Activated CD4-positive, alpha-beta T cell treated with anti-CD3 and anti-CD28 coated beads, Interleukin-2, Interleukin-4, amounts not matched to agents 100 ng/mL and 50 ng/mL, durations not matched to agents 16 hours and 8 hours (primary cell): ENCODE measurements at places on chromosomes 5 and 9.
A peak's percentile ranks its signal among the peaks of the same experiment; 100 is the strongest.

DNA sequence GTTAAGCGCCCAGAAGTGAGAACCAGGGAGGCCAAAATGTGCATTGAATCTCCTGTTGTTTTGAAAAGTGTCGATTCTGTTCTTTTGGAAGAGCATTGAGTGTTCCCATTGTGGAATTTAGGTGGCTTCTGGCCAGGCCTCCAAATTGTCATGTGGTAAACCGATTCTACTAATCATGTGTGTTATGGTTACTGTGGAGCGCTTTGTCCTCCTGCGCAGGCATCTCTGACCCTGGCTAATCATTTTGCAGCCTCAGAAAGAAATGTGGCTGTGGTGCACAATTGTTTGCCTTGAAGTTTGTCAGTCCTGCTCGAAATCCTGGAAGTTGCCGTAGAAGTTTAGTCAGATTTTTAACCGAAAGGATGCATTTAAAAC is 121.3 kb downstream of the RASGRF2 start:
- DNase-seq, result no peak

DNA sequence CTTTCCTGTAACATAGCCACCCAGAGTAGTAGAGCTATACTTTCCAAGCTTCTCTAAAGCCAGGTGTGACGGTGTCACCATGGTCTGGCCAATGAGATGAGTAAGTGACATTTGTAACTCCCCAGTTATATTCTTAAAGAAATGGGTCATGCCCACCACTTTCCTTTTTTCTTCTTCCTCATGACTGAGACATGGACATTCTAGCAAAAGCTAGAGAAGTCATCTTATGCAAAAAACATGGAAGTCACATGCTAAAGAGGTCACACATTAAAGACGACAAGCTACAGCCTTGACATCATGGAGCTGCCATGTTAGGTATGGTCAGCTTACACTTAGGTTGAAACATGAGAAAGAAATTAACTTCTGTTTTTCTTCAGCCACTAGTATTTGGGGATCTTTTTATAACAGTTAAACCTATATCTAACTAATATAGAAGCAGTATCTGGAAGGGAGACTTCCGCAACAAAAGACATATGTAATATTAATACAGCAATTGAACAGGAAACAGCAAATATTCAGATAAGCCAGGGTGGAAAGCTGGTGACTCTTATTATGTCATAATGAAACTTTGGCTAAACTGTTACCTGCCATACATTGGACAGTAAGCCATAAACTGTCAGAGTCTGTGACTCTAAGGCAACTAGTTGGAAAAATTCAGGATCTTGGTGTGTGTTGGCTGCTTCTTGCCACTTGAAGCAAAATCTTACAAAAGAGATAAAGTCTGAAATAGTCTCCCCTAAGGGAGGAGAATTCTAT is 54.7 kb upstream of the SNX2 start:
- DNase-seq, result no peak

GRCh38 chr9:112166176-112167140 is 8.6 kb downstream of the SUSD1 start:
- no peak for DNase-seq

GRCh38 chr5:53161876-53162275 is 52.3 kb upstream of the MOCS2 start:
- DNase-seq, result no peak

- DNase-seq, result no peak
Observed at GRCh38 chr9:8652255-8652654, 852.7 kb upstream of the DMAC1 start.

DNA sequence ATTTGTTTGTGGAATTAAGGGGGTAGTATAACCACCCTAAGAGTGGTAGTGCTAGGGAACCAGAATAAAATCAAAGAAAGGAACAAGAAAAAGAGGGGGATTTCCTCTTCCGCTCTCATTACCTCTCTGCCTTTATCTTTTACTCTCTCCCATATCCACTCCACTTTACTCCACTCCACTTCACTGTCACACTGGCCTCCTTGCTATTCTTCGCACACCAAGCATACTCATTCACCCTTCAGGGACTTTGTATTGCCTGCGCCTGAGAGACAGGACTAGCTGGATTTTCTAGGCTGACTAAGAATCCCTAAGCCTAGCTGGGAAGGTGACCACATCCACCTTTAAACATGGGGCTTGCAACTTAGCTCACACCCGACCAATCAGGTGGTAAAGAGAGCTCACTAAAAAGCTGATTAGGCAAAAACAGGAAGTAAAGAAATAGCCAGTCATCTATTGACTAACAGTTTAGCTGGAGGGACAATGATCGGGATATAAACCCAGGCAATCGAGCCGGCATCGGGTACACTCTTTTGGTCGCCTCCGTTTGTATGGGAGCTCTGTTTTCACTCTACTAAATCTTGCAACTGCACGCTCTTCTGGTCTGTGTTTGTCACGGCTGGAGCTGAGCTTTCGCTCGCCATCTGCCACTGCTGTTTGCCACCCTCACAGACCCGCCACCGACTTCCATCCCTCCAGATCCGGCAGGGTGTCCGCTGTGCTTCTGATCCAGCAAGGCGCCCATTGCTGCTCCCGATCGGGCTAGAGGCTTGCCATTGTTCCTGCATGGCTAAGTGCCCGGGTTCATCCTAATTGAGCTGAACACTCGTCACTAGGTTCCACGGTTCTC is 121.8 kb downstream of the FAM170A start:
- no peak for DNase-seq

DNA sequence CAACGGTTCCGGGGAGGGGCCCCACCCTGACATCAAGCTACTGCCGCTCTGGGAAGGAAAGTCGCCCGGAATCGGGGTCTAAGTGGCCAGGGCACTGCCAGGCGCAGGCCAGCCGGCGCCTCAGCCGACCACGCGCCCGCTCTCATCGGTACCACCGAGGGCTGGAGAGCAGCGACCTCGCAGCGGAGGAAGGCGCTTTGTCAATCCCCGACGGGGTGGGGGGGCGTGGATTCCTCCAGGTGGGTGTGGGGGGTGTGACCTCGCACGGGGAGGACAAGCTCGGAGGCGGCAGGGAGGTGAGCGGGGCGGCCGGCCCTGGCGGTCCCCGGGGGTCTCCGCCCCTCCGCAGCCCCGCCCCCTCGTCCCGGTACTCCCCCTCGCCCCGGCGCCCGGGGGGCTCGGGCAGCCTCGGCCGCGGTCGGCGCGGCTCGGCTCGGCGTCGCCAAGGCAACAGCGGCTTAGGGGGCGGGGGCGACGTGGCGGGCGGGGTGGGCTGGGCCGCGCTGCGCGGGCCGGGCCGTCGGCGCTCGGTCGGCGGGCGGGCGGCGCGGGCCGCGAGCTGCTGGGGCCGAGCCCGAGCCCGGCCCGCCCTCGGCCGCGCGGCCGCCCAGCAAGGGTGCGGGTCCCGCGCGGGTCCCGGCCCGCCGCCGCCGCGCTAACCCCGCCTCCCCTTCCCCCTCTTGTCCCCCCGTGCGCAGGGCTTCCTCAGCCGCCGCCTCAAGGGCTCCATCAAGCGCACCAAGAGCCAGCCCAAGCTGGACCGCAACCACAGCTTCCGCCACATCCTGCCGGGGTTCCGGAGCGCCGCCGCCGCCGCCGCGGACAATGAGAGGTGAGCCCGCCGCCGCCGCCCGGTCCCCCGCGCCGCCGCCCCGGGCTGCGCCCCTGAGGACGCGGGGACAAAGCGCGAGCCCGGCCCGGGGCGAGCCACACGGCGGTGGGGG is 47.5 kb downstream of the DAB2IP start:
- DNase-seq, result peak; percentile 58

- DNase-seq, result no peak
Observed at GRCh38 chr5:148574167-148574566, 80.2 kb downstream of the HTR4 start.

DNA sequence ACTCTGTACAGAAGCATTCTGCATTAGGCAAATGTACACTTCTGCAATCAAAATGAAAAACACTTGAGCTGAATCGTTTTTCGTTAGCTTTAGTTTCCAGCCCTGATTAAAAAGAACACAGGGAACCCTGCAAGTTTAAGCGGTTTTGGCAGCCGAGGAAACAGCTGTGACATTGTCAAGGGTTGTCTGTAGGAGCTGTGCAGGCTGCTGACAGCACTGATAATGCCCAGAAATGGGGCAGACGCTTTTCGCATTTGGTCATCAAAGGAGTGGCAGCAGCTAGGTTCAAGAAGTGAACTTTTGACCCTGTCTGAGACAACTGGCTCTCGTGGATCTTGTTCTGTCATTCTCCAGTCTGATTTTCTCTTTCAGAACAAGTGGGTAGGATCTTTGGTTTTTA is 165.6 kb upstream of the CCDC152 start:
- DNase-seq, result no peak

GRCh38 chr9:134689321-134690181 is 47.9 kb downstream of the COL5A1 start:
- DNase-seq, result peak; percentile 19

DNA sequence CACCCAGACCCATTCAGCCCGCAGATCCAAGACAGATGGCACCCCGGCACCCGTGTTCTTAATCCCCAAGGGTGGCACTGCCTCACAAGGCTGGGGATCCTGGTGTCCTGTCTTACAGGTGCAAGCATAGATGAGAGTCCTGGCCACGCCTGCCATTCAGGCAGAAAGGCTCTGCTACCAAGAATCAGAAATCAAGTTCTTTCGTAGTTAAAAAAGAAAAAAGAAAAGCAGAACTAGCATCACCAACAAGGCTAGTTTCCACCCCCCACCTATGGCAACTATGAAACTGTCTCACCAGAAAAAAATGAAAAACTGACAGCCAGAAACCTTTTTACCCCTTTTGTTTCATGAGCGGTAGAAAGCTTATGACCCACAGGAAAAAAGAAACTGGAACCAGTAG is 170.4 kb downstream of the SYK start:
- no peak for DNase-seq

GRCh38 chr9:101047848-101048397 is 19.4 kb downstream of the PLPPR1 start:
- no peak for DNase-seq

DNA sequence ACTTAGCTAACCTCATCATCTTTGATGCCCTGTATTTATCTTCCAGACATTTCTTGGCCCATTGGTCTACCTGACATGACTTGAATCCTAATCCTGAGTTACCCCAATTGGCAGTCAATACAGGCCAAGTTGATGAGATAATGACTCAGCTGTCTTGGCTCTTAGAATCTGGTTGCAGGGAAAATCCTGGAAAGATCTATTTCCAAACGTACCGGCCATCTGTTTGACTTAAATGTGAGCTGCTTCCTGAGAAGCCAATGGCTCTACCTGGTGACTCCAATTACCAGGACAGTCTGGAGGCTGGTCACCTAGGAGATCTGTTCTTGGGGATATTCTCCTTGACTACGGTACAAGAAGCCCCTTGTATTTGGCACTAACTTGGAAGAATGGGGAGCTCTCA is 475.2 kb upstream of the BRINP1 start:
- DNase-seq, result no peak

GRCh38 chr5:2048664-2049063 is 165.9 kb upstream of the IRX4 start:
- no peak for DNase-seq
